Activated CD4-positive, alpha-beta T cell treated with anti-CD3 and anti-CD28 coated beads, Interleukin-2, amount 10 ng/mL, durations not matched to agents 24 days and 14 days (primary cell): ENCODE measurements at places on chromosomes 7 and 10. TPM values are rescaled to one million over a fixed set of nuclear protein-coding genes. Genes with fewer than 3 reads are reported as not detected.

DNA sequence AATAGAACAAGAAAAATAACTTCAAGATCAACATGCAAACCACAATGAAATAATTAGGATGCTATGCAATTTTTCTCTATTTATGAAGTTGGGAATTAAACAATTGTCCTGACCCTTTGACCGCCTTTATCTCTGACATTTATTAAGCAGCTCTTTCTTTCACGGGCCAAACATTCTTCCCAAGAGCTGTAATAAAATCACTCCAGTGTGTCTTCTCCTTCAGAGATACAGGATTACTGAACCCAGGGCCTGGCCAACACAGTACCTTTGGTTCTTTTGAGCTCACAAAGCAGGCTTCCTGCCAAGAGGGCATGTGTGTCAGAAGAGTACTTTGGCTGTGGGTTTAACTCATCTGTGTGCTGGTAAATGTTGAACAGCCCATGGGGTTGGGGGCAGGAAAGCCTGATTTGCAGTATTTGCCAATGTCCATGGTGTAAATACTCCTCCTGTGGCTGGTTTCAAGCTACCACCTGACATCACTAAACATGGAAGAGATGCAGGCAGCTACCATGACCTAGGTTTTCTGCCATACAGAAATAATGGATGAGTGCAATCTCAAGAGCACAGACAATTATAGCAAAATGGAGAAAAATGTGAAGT is 121.7 kb downstream of the FANK1 start:
- no peaks in the 10 kb centered on the region for H3K36me3 ChIP-seq
- no peak overlapping the region for H3K27ac ChIP-seq
- no peak for DNase-seq

DNA sequence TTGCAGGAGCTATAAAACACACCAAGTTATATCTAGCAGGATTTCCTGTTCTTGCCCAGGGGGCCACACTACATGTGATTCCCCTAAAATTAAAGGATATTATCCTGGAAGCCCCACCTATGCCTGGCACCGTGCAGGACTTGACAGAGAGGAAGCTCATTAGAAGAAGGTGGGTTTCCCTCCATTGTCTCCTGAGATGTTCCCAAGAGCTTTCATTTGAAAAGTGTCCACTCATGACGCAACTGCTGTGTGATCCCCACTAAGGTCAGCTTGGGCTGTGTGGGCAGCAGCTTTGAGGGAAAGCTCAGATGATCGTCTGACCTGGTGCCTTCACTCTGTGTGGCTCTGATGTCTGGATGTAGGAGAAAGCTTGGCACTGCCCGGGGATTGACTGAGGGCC is 53.5 kb downstream of the RAMP3 start:
- no peaks in the 10 kb centered on the region for H3K36me3 ChIP-seq
- peaks cover 14% of the 10 kb centered on the region for H3K4me1 ChIP-seq
- no peak overlapping the region for H3K4me3 ChIP-seq
- no peak overlapping the region for H3K27ac ChIP-seq
- H3K27me3 ChIP-seq: peaks cover 51% of the 10 kb centered on the region

GRCh38 chr10:98045785-98046389 is 15.5 kb upstream of the CRTAC1 start:
- peak; percentile 88 for DNase-seq
- H3K27ac ChIP-seq: no peak overlapping the region
- H3K36me3 ChIP-seq: no peaks in the 10 kb centered on the region
- H3K4me1 ChIP-seq: no peaks in the 10 kb centered on the region
- peaks cover 23% of the 10 kb centered on the region for H3K27me3 ChIP-seq

- H3K27ac ChIP-seq: no peak overlapping the region
- no peaks in the 10 kb centered on the region for H3K4me1 ChIP-seq
- H3K4me3 ChIP-seq: no peak overlapping the region
- H3K36me3 ChIP-seq: no peaks in the 10 kb centered on the region
- H3K27me3 ChIP-seq: no peaks in the 10 kb centered on the region
These were observed 267.7 kb downstream of the MALRD1 start for GRCh38 chr10:19316204-19316870.

DNA sequence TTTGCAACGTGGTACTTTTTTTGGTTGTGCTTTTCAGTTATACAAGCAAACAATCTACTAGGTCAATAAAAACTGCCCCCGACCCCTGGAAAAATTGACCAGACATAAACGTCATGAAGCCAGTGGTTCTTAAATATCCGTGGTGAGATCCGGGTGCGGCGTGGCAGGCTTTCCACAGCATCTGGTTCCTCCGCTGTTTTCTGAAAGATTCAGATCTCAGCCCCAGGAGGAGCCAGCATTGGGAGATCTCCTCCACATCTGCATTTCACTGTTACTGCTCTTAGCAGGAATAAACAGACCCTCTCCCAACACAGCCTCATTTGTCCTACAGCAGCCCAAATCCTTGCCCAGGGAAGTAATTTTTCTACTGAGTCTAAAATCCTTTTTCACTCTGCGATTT is 664.3 kb upstream of the FOXK1 start:
- no peaks in the 10 kb centered on the region for H3K36me3 ChIP-seq
- H3K4me3 ChIP-seq: no peak overlapping the region
- no peak overlapping the region for H3K27ac ChIP-seq
- no peaks in the 10 kb centered on the region for H3K27me3 ChIP-seq
- H3K4me1 ChIP-seq: no peaks in the 10 kb centered on the region

DNA sequence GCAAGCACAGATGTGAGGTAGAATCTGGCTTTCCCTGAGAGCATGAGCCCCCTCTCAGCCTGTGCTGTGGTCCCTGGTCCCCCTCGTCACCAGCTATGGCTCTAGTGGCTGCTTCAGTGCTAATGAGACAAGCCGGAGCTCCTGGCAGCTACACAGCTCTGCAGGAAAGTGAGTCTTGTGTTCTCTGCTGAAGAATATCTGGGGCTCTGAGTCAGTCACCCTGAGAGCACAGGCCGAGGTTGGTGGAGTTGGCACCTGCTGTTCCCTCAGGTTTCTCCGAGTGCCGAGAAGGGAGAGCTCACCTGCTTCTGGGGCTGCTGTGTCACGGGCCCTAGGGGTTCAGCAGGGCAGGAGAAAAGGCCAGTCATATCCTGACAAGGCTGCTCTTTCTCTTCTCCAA is 37.2 kb upstream of the GJD4 start:
- H3K4me1 ChIP-seq: peaks cover 10% of the 10 kb centered on the region
- no peaks in the 10 kb centered on the region for H3K27me3 ChIP-seq
- peaks cover 23% of the 10 kb centered on the region for H3K36me3 ChIP-seq
- no peak for DNase-seq

DNA sequence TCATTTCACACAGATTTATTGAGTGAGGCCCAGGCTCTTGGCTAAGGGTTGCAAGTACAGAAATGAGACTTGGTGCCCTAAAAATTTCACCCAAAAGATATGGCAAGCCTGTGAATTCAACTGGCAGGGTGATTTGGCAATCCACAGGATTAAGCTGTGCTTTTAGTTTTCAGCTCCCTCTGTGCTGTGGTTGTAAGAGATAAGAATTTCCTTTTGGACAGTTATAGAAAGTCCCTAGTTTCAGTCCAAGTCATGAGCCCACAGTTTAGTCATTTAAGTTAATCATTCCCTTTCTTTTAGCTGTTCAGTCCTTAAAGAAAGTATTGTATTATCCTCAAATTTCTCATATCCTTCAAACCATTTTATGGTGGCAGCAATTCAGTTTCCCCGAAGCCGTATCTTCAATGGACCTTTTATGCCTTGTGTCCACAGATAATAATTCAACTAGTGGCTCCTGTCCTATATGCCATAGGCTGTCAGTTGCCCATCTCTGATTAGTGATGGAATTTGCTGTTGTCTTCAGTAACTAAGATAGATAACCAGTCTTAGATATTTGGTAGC is 73.4 kb upstream of the NAMPT start:
- peaks cover 4% of the 10 kb centered on the region for H3K36me3 ChIP-seq
- peaks cover 22% of the 10 kb centered on the region for H3K27me3 ChIP-seq
- DNase-seq: no peak
- H3K4me1 ChIP-seq: peaks cover 8% of the 10 kb centered on the region
- no peak overlapping the region for H3K4me3 ChIP-seq
- no peak overlapping the region for H3K27ac ChIP-seq

DNA sequence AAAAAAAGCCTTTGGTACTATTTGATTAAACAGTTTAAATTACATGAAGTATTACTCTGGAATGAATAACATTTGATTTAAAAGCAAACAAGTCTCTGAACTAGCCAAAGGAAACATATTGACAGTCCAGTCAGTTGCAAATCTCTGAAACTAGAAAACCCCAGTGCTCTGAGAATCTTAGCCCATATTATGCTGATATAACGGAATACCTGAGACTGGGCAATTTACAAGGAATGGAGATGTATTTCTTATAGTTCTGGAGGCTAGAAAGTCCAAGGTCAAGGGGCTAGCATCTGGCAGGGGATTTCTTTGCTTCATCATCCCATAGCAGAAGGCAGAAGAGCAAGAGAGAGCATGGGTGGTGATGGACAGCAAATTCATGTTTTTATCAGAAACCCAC is 21.7 kb upstream of the FKBP9 start:
- no peaks in the 10 kb centered on the region for H3K27me3 ChIP-seq
- peaks cover 5% of the 10 kb centered on the region for H3K4me1 ChIP-seq
- peaks cover 28% of the 10 kb centered on the region for H3K36me3 ChIP-seq
- H3K4me3 ChIP-seq: no peak overlapping the region
- no peak for DNase-seq
- no peak overlapping the region for H3K27ac ChIP-seq

DNA sequence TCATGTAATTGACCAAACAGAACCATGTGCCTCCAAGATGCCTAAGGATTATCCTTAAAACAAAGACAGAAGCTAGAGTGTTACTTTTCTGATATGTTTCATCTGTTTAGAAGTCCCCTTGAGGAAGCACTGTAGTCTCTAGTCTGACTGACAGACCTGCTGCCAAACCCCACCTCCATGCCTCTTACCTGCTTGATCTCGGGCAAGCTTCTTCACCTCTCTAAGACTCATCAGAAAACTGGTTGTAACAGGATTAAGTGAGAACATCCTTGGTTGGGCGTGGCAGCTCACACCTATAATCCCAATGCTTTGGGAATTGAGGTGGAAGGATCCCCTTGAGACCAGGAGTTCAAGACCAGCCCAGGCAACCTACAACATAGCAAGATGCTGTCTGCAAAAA is 42.2 kb upstream of the OTUD1 start:
- H3K4me3 ChIP-seq: no peak overlapping the region
- H3K36me3 ChIP-seq: no peaks in the 10 kb centered on the region
- DNase-seq: no peak
- no peaks in the 10 kb centered on the region for H3K27me3 ChIP-seq
- H3K27ac ChIP-seq: no peak overlapping the region

- H3K4me3 ChIP-seq: no peak overlapping the region
- H3K4me1 ChIP-seq: no peaks in the 10 kb centered on the region
- H3K36me3 ChIP-seq: no peaks in the 10 kb centered on the region
- H3K27ac ChIP-seq: no peak overlapping the region
These were observed 259.7 kb downstream of the AHR start for GRCh38 chr7:17558135-17558534.

- no peak overlapping the region for H3K4me3 ChIP-seq
- H3K27ac ChIP-seq: no peak overlapping the region
- H3K36me3 ChIP-seq: no peaks in the 10 kb centered on the region
- no peak for DNase-seq
- H3K27me3 ChIP-seq: no peaks in the 10 kb centered on the region
These were observed 88.5 kb downstream of the THSD7A start for GRCh38 chr7:11743548-11743947.

DNA sequence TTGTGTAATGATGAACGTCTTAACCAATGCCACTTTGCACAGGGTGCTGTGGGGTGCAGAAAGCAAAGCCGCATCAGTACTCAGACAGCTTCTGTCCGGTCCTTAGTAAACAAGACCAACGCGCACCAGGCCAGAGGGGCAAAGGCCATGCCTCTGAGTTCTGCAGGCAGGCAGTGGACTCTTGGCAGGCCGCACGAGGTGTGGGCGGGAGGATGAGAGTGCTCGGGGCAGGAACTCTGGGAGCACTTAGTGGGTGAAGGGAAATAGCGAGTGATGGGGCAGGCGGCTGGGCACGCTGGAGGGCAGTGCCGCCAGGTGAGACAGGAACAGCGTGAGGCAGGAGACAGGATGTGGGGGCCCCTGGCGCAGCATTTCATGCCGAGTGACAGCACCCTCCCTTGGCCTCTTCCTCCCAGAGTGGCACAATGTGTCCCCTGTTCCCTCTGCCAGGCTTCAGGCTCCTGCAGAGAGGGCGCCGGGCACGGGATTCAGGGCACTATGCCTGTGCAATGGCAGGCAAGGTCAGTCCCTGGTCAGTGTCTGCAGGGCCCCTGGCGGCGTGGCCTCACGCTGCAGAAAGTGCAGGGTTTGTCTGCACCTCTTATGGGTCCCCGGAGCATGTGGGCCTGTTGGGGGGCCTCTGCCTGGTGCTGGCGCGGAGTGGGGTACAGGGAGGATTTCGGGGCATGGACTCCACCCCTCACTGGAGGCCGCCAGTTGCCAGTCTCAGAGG is 60.4 kb downstream of the VIPR2 start:
- H3K4me1 ChIP-seq: peaks cover 2% of the 10 kb centered on the region
- no peak overlapping the region for H3K4me3 ChIP-seq
- peaks cover 3% of the 10 kb centered on the region for H3K27me3 ChIP-seq

DNA sequence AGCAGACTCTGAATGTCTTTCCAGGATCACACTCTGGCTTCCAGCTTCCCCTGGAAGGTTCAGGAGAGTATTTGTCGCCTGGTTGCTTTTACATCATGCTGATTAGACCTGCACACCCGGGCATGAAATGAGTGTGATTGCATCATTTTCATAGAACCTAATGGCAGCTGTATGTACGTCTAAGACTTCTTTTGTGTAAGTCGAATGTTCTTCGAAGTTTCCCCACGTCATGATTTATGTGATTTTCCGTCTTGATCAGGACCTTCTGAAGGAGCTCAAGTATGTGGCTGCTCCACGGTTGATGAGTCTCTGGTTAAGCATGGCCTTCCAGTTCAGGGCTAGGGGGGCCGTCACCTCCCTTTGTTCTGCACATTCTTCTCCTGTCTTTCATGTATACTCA is 4.5 kb downstream of the EIF4H start:
- peaks cover 39% of the 10 kb centered on the region for H3K36me3 ChIP-seq
- H3K4me1 ChIP-seq: peaks cover 50% of the 10 kb centered on the region
- H3K27me3 ChIP-seq: no peaks in the 10 kb centered on the region
- no peak for DNase-seq

The CLRN3 gene
- not detected in 2 replicates for total RNA-seq
